CD4-positive, alpha-beta T cell (primary cell): ENCODE measurements at places on chromosomes 1 and 21.

- no peak for DNase-seq
Observed at GRCh38 chr1:2962061-2962460, 59.2 kb upstream of the ACTRT2 start.

DNA sequence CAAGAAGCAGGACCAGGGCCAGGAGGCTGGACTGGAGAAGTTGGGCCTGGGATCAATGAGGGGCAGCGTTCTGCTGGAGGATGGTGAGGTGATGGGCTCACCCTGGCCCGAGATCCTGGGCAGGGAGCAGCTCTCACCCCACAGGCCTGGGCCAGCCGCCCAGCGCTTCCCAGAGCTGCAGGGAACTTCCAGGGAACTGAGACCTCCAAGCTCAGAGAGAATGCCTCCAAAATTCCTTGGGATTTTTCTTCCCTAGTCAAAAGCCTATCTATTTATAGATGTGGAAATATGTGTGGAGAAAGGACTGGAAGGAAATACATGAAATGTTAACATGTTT is 121.2 kb downstream of the SPSB1 start:
- DNase-seq: no peak

GRCh38 chr1:154460695-154461260 is 41.2 kb upstream of the TDRD10 start:
- no peak for DNase-seq

GRCh38 chr21:17527240-17527639 is 14.4 kb downstream of the CXADR start:
- DNase-seq: no peak

GRCh38 chr1:199173356-199173755 is 534.5 kb downstream of the PTPRC start:
- no peak for DNase-seq

- no peak for DNase-seq
Observed at GRCh38 chr21:45331531-45332147, 43.9 kb upstream of the POFUT2 start.

DNA sequence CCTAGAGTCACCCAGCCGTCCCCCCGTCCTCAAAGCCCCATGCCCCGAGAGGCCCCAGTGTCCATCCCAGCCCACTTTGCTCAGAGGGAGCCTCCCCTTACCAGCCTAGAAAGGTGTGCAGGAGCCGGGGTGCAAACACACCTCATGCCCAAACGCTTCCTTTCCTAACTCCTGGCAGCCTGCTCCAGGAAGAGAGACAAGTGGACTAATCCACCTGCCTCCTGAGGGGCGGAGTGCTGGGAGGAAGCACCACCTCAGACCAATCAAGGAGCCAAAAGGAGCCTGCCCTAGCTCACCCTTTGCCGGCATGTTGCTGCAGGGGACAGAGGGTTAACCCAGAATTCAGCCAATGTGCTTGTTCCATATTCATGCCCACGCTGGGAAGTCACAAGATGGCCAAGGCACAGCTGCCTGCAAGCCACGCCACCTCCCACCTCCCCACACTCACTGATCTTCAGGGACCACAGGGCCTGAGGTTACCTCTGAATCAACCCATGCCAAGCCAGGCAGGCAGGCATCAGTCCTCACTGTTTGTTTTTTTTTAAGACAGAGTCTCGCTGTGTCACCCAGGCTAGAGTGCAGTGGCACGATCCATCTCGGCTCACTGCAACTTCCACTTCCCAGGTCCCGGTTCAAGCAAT is 27.8 kb downstream of the PLEKHA6 start:
- DNase-seq: no peak

DNA sequence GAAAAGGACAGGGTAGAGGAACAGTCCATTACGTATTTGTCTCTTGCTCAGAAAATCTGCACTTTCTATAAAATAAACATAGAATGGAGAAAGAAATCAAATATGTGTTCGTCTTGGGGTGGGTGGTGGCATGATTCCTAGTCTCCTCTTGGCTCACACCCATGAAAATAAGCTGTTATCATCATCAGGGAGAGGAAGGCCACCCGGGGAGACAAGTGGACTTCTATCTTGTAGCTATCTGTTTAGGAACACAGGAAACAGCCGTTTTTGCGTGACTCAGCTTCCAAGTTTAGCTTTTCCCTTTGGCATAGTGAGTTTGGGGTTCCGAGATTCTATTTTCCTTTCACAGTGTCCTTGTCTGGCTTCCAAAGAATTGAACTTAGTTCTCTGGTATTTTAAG is 622.3 kb downstream of the PTPRU start:
- DNase-seq: no peak

GRCh38 chr1:240462766-240463395 is 149.1 kb downstream of the GREM2 start:
- no peak for DNase-seq

DNA sequence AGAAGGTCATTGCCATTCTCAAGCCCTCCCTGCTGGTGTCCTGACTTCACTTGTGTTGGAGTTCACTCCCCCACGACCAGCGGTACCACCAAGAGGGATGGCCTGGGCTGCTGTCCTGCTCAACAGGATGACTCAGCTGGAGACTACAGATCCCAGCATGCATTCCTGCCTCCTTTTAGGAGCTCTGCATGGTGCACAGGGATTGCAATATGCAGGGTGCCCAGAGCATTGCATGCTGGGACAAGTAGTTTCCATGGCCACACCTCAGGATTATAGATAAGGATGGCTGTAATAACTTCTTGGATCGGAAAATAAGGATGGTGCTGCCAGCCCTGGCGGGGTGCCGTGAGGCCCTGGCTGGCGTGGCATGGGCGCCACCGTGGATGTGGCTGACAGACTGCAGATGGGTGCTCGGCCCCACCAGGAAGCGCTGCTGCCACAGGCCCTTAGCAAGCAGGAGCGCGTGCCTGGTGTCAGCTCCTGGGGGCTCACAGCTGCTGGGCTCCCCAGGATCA is 150.0 kb downstream of the CASZ1 start:
- no peak for DNase-seq
